Occipital lobe (tissue), 3 donors: ENCODE measurements at places on chromosomes 16 and 17. TPM values are rescaled to one million over a fixed set of nuclear protein-coding genes. Genes with fewer than 3 reads are reported as not detected.
A peak's percentile ranks its signal among the peaks of the same experiment; 100 is the strongest.

- DNase-seq, result no peak
Observed at GRCh38 chr17:50484386-50485155, 5.9 kb downstream of the RSAD1 start.

DNA sequence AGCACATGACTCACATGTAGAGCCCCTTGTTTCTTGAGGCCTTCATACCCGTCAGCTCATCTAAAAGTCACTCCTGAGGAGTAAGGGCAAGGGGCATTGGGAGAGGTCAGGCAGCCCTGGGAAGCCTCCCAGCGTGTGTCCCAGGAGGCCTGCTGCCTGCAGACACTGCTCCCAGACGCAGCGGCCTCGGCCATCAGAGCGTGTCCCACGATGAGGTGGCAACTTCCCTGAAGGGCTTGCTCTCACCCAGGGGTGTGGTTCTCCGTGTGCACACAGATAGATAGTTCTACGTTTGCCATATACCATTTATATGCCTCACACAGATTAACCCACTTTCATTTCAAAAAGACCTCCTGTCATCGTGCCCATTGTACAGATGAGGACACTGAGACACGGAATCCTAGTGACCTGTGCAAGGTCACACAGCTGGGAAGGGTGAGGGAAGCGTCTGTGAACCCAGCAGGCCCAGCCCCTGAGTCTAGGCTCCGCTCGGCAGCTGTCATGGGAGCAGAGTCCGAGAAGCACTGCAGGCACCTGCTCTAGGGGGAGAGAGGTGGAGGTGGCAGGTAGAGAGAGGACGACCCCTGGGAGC is 8.3 kb downstream of the TUBB3 start:
- DNase-seq, result no peak

DNA sequence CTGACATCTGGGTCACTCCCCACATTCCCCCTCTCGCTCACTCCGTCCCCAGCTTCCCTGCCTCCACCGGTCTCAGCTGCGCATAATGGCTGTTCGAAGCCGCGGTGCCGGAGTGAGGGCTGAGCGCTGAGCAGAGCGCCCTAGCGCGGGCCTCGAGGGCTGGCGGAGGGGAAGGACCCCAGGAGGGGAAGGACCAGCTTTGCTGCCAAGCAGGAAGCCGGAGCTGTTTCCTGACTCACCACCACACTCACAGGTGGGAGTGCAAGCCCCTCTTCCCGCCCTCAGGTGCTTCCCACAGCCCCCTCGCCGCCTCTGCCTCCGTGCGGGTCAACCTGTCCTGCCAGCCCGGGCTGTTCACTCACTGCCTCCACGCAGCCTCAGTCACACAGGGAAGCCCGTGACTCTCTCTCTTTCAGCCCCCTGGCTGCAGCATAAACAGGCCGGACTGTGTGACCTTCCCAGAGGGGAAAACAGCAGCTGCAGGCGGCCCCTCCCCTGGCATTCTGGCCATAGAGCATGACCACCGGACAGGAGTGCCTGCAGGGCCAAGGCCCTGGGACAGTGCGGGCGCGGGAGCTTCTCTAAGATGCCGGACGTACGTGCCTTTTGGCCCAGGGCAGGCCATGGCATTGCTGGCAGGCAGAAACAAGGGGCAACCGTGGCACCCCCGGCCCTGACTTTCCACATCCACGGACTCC is 23.7 kb downstream of the SLC43A2 start:
- DNase-seq, result no peak

GRCh38 chr16:89907055-89907814 is 11.4 kb upstream of the MC1R start:
- DNase-seq, result no peak

GRCh38 chr16:65070831-65071432 is 50.9 kb downstream of the CDH11 start:
- DNase-seq, result peak; percentile 85

DNA sequence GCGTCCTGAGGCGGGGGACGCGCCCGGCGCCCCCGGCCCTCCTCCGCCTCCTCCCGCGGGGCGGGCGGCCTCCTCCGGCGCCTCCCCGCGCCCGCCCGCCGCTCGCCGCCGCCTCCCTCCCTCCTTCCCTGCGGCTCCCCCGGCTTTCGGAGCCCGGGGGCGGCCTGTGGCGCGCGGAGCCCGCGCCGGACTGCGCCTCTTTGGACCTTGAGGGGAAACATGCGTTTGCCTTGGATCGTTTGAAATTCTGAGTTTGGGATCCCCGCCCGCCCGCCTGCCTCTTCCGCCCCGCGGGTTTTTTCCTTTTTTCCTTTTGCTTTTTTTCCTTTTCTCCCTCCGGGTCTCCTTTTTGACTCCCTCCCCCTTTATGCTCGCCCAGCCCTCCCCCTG is 390 bp downstream of the ZNRF1 start:
- peak; percentile 39 for DNase-seq

The TMC7 gene
- 2.8 TPM for total RNA-seq

GRCh38 chr16:11632455-11632939 is 35.8 kb upstream of the SNN start:
- DNase-seq, result no peak
